ENCODE measurements at places on chromosomes 3 and 15. TPM values are rescaled to one million over a fixed set of nuclear protein-coding genes. Genes with fewer than 3 reads are reported as not detected.
A peak's percentile ranks its signal among the peaks of the same experiment; 100 is the strongest.

Gene UACA
- 64.3 TPM for total RNA-seq

DNA sequence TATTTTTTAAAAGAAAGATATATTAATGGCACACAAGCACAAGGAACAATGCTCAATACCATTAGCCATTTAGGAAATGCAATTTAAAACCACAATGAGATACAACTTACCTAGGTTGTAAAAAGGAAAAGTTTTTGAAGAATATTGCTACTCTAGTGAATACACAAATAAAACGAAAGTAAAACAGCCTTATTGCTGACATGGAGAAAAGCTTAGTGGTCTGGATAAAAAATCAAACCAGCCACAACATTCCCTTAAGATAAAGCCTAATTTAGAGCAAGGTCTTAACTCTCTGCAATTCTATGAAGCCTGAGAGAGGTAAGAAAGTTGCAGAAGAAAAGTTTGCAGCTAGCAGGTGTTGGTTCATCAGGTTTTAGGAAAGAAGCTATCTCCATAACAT is 892.7 kb upstream of the ALCAM start:
- DNase-seq: no peak

Gene LDHAL6B
- total RNA-seq: not detected

Gene AGBL1
- 0.47 TPM for total RNA-seq

DNA sequence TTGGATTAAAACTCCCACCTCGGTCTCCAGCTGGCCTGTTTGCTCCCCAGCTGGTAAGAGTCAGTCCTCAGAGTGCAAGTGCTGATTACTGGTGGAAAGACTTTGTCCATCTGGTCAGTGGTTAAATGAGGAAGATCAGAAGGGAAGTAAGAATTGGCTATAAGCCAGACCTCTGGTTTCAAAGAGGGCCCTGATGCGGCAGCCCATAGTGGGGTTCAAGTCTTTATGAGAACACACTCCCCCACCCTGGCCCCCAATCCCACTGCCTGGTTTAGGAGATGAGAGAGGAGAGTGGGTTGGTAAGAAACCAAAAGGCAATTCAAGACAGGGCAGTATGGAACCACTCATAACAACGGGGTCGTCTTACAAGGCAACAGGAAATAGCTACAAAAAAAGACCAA is 65.0 kb downstream of the FRMD4B start:
- DNase-seq: no peak

DNA sequence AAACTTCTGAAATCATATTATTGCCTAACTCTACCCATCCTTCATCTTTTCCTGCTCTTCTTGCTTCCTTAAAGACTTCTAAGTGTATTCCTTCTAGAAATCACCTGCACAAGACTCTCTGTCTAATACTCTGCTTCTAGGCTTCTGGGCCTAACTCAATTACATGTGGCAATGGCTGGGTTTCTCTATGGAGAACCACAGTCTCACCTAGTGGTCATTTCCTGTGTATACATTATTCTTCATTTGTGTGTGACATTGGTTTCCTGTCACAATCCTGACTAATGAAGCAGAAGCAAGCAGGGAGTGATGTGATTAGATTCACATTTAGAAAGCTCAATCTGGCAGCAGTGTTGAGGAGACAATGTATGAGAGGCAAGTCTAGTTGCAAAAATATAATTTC is 16.9 kb upstream of the CLDN1 start:
- no peak for DNase-seq

Gene TMEM43
- total RNA-seq: 44.1 TPM

DNA sequence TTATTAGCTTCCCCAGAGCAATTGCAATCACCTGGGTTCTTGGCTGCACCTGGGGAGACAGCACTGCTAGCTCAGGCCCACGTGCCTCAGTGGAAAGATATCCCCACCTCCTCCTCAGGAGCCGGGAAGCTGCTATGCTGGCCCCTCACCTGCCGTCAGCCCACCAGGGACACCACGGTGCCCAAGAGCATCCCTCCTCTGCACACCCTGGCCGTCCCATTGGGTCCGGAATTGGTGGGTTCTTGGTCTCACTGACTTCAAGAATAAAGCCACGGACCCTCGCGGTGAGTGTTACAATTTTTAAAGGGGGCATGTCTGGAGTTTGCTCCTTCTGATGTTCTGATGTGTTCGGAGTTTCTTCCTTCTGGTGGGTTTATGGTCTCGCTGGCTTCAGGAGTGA is 72.3 kb upstream of the MEF2A start:
- DNase-seq: no peak

Gene TFDP2
- 40.2 TPM for total RNA-seq

DNA sequence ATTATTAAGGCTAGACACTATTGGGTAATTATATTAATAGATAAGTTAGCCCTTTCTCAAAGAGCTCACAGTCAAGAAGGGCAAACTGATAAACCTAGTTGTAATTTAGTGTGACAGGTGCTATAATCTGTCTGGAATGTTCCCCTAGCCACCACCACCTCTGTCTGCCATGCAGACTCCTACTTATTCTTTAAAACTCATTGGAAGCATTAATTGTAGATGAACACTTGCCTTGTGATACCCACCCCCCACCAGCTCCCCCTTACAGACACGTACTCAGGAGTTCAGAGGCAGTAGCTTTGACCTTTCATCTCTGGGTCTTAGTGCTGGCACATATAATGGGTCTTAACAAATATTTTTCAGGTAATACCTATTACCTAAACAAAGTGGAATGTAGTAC is 195.9 kb downstream of the TP63 start:
- no peak for DNase-seq

- DNase-seq: no peak
Measured at GRCh38 chr15:50064673-50065072, 54.4 kb downstream of the ATP8B4 start.

GRCh38 chr3:69821133-69821532 is 81.9 kb downstream of the MITF start:
- DNase-seq: no peak

Gene TM4SF18
- total RNA-seq: 5.6 TPM

Gene ACKR2
- 0.16 TPM for total RNA-seq

Gene RAD51
- total RNA-seq: 0.47 TPM

DNA sequence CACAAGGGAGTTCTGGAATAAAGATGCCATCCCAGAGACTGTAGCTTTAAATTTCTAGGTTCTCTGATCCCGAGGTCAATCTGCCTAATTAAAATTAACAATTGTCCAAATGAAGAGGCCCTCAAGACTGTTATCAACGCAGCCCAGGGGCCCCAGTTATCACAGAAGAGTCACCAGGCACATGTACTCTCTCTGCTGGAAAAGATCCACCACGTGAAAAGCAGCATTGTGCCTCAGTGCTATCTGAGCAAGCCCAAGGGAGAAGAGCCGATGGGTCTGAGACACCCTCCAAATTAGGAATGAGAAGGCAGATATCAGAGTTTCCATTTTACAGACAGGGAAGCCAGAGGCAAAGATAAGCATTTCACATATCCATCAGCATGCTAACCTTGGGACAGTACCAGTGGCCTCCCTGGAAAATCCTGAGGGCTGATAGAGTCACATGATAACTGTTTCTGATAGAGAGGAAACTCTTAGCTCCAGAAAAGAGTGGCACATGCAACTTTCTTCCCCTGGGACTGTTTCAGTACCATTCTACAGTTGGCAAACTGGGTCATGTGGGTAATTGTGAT is 55.5 kb downstream of the ITGB5 start:
- DNase-seq: no peak

Gene HTR3E
- not detected for total RNA-seq

Gene IL20RB
- 0.62 TPM for total RNA-seq

DNA sequence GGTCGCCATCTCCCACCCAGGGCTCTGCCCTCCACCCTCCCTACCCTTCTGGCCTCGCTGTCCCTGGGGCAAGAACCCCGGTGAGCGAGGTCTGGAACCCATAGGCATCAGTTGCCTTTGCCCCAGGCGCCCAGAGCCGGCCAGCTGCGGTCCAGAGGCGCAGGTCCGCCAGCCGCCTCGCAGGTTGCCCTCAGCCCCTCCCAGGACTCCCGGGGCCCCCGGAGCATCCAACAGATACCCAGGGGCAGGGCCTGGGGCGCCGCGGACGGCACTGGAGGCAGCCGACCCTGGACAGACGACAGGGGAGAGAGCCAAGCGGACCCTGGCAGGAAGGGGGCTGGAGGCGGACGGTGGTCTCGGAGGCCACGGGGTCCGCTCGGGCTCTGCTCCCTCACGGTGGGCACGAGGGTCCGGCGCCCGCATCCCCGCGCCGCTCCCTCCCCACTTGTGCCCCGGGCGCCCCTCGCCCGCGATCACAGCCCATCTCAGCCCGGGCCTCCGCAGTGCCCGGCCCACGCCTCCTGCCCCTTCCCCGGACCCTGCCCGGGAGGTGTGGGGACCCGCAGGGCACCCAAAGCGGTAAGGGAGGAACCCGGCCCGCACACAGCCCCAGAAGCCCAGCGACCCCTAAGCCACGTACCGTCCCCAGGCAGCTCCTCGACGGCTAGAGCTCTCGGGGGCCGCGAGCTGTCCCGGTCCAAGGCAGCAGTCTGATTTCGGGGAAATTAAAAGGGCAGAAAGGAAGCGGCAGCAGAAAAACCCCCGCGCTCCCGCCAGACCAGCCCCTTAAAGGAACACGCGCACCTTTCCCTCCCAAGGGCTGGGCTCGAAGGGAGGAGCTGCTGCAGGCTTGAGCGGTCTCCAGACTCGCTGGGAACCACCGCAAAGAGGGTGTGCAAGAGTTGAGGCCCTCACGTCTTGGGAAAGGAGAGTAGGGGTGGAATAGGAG is at the start of gene HAPLN3:
Gene HAPLN3, minus strand, starts transcription at position 726 of the 949 bp plus-strand sequence. CDS start 8,246 bp downstream, outside the sequence.
- DNase-seq: no peak

- DNase-seq: no peak
Measured at GRCh38 chr3:187286467-187287059, 5.0 kb downstream of the MASP1 start.

GRCh38 chr3:123740391-123740822 is 143.7 kb downstream of the MYLK start:
- DNase-seq: no peak

- no peak for DNase-seq
Measured at GRCh38 chr3:173876476-173876875, 478.9 kb downstream of the NLGN1 start.

- no peak for DNase-seq
Measured at GRCh38 chr3:184085389-184085852, 11.4 kb upstream of the HTR3E start.

GRCh38 chr15:84604826-84605553 is 4.2 kb downstream of the ZSCAN2 start:
- DNase-seq: peak; percentile 7

Gene CP
- 1.7 TPM for total RNA-seq

GRCh38 chr3:150225986-150226385 is 182.1 kb upstream of the TSC22D2 start:
- no peak for DNase-seq

DNA sequence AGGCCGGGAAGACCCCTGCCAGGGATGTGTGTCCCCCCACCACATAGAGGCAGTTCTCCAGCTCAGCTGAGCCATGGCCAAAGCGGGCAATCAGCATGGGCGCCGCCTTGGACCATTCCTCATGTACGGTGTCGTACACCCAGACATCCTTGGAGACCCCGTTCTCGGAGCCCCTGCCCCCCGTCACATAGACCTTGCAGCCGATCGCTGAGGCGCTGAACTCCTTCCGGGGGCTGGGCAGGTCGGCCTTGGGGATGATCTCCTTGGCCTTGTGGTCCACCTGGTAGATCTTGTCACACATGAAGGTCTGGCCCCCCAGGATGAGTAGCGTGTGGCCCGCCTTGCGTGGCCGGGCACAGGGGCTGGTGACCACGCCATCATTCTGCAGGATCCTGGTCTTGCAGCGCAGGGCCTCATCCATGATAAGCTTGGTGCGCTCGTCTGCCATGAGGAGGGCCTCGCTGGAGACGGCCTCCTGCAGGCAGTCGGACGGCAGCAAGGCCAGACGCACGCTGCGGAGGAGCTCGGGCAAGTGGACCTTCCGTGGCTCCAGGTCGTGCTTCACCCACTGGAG is 26.0 kb downstream of the KLHL25 start:
- no peak for DNase-seq

DNA sequence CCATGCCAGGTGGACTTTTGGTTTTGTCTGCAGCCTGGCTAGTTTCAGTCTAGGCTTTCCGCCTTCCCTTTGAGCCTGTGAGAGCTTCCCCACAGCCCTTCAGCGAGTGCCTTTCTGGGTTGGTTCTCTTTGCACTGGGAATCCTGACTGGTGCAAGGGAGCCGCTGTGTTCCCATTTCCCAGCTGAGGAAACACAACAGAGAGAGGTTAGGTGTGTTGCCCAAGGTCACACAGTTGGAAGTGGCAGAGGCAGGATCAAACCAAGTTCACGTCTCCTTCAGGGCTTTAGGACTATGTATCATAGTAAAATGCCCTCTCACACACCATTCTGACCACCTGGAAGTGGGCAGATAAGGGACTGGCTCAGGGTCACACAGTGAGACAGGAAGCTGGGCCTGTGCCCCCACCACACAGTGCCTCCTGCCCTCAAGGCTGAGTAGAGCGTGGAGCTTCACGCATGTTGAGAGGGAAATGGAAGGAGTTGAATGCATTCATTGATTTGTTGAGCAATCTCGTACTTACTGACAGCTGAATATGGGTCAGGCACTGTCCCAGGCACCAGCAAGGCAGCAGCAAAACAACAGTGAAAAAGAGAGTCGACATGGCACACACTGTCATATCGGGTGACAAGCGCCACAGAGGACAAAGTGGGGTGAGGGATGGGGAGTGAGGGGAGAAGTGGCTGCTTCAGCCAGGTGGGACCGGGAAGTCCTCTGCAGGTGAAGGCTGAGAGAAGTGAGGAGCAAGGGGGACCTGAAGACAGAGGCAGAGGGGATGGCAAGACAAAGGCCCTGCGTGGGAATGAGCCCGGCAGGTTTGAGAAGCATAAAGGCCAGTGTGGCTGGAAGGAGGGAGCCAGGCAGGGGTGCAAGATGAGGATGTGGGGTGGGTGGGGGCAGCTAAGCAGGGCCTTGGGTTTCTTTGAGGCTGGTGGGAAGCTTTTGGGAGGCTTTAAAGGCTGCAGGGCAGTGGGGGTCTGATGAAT is 12.3 kb upstream of the ANPEP start:
- no peak for DNase-seq

Gene LIPH
- total RNA-seq: not detected

DNA sequence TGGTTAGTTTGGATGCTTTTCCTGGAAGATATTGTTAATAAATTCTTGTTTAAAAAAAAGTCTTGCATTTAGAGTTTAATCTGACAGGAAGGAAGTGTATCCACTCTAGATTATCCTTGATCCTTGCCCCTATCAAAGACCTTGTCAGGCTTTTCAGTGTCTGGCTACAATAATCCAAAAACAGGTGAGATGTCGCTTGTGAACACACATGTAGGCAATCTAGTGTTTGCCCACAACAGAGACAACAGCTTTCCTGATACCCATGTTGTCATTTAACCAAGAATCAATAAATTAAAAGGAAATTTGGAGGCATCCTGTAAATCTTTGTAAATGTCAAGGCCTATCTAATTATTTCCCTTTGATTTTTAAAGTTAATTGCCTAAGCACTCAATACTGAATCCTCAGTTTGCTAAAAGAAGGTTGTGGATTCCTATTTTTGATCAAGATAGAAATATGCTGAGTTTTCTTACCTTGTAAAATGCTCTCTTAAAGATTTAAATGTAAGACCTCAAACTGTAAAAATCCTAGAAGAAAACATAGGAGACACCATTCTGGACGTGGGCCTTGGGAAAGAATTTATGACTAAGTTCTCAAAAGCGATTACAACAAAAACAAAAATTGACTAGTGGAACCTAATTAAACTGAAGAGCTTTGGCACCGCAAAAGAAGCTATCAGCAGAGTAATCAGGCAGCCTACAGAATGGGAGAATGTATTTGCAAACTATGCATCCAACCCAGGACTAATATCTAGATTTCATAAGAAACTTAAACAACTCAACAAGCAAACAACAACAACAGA is 207.7 kb downstream of the NAALADL2 start:
- DNase-seq: no peak
